ENCODE measurements at places on chromosomes 1 and 21. TPM values are rescaled to one million over a fixed set of nuclear protein-coding genes. Genes with fewer than 3 reads are reported as not detected.

The CALML6 gene
- 0.48 TPM for total RNA-seq

The CASQ2 gene
- total RNA-seq: not detected

The RHD gene
- total RNA-seq: not detected

The SLC25A34 gene
- total RNA-seq: 2.1 TPM

The IL10RB gene
- total RNA-seq: 39.4 TPM

The LPAR3 gene
- total RNA-seq: 0.09 TPM

The MFSD2A gene
- 5.9 TPM for total RNA-seq

The CD34 gene
- 0.05 TPM for total RNA-seq

The SLC30A2 gene
- not detected for total RNA-seq

The OXCT2 gene
- total RNA-seq: 0.68 TPM

The ZNF678 gene
- total RNA-seq: 4.6 TPM

The ITLN2 gene
- total RNA-seq: not detected

The CHI3L1 gene
- total RNA-seq: not detected

The RUNX3 gene
- total RNA-seq: 98.8 TPM

The SPRR4 gene
- total RNA-seq: not detected

Data from T-helper 2 cell treated with Interferon-gamma antibody and Interleukin-4, amounts not matched to agents 100 ng/mL and 5 ng/mL, for 36 hours (primary cell).